ENCODE measurements at places on chromosomes 7 and 10. TPM values are rescaled to one million over a fixed set of nuclear protein-coding genes. Genes with fewer than 3 reads are reported as not detected.

MYOZ1 gene
- not detected for total RNA-seq

SPDYE9 gene
- total RNA-seq: not detected

TRIM56 gene
- total RNA-seq: 8.8 TPM

FLNC gene
- 5.3 TPM for total RNA-seq

GIMAP8 gene
- total RNA-seq: not detected

JCAD gene
- 8.7 TPM for total RNA-seq

NPTX2 gene
- total RNA-seq: 0.09 TPM

EBLN1 gene
- total RNA-seq: not detected

BTRC gene
- 7.3 TPM for total RNA-seq

CCDC172 gene
- not detected for total RNA-seq

CTBP2 gene
- 94.1 TPM for total RNA-seq

DNAJC12 gene
- total RNA-seq: 65.1 TPM

NEUROD6 gene
- not detected for total RNA-seq

GPRIN2 gene
- 29.9 TPM for total RNA-seq

MGMT gene
- total RNA-seq: 6.1 TPM

MYL7 gene
- not detected for total RNA-seq

NUB1 gene
- 37.8 TPM for total RNA-seq

PRKRIP1 gene
- total RNA-seq: 21.5 TPM

PHYHIPL gene
- total RNA-seq: 0.38 TPM

PHKG1 gene
- 0.21 TPM for total RNA-seq

IFIT3 gene
- total RNA-seq: 7.0 TPM

NACAD gene
- total RNA-seq: 0.29 TPM

TET1 gene
- total RNA-seq: 0.52 TPM

SFMBT2 gene
- total RNA-seq: 5.9 TPM

FAM107B gene
- total RNA-seq: 165 TPM

PNLIPRP1 gene
- total RNA-seq: not detected

TMEM236 gene
- total RNA-seq: 0.07 TPM

SDK1 gene
- 0.37 TPM for total RNA-seq

LIPJ gene
- total RNA-seq: not detected

SRRM3 gene
- total RNA-seq: 5.7 TPM

DIP2C gene
- total RNA-seq: 8.2 TPM

PRRT4 gene
- total RNA-seq: 0.81 TPM

POLD2 gene
- 131 TPM for total RNA-seq

CNTNAP2 gene
- total RNA-seq: not detected

OPALIN gene
- not detected for total RNA-seq

FAM25G gene
- total RNA-seq: 1.1 TPM

Data from A549 treated with RU486 at 1 μM for 4 hours (cell line).